ENCODE measurements at places on chromosomes 1 and 21.

DNA sequence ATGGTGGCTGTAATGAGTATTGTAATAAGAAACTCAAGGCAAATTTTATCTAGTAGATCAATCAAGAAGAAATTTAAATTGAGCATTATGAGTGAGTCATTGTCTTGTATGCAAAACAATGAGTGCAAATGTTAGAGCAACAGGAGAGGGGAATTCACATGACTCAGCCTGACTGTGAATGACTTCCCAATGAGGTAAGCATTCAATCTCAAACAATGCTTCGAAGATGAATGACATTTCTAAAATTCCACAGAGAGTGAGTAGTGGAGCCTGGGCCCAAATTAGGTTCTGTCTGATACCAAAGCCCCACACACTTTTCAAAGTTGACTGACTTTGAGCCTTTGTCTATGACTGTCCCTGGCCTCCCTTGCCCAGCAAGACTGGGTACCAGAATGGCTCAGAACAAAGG, 738.0 kb downstream of the PTPRU start:
- DNase-seq: no peak

DNA sequence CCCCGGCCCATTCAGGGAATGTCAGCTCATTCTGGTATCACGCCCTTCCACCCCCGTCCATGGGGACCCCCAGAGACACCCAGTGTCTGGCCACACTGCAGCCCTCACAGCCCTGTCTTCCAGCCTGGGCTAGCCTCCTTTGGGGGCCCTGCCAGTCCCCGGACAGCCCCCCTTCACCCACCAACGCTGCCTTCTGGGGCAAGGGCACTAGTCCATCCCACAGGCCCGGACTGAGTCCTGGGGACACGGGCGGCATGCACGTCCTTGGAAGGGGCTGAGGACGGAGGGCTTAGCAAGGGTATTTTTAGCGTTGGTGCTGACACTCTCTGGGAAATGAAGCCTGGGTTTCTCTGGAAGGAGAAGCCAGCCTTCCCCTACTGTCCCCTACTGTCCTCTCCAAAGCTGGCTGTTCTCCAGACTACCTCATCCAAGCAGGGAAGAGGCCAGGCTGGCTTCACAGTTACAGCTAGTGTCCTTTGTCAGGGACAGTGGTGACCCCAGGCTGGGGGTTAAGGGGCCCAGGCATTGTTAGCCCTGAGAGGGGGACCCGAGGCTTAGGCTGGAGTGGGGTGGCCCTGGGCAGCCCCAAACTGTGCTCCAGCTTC, 39.5 kb downstream of the COQ8A start:
- DNase-seq: no peak

DNA sequence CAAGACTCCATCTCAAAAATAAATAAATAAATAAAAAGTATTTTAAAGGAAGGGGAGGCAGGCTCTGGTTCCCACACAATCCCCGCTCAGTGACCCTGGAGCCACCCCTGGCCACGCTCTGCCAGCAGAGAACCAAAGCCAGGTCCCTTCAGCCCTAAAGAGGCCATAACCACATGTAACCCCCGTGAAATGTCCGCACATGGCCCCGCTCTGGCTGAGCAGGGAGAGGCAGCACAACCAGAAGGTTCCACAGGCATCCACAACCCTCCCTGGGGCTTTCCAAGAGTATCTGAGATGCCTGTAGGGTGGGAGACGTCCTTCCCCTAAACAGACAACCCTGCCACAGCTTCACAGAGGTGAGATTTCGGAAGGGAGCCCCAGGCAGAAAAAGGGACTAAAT, 1.4 kb upstream of the ARF1 start:
- DNase-seq: no peak

- DNase-seq: no peak
These were observed 1355.8 kb upstream of the PRMT6 start for GRCh38 chr1:105700723-105701122.

GRCh38 chr1:186780076-186780475, 48.7 kb upstream of the PLA2G4A start:
- no peak for DNase-seq

- DNase-seq: no peak
These were observed 5.5 kb downstream of the SORT1 start for GRCh38 chr1:109392037-109392787.

GRCh38 chr1:27906759-27907158, 28.0 kb upstream of the SMPDL3B start:
- no peak for DNase-seq

DNA sequence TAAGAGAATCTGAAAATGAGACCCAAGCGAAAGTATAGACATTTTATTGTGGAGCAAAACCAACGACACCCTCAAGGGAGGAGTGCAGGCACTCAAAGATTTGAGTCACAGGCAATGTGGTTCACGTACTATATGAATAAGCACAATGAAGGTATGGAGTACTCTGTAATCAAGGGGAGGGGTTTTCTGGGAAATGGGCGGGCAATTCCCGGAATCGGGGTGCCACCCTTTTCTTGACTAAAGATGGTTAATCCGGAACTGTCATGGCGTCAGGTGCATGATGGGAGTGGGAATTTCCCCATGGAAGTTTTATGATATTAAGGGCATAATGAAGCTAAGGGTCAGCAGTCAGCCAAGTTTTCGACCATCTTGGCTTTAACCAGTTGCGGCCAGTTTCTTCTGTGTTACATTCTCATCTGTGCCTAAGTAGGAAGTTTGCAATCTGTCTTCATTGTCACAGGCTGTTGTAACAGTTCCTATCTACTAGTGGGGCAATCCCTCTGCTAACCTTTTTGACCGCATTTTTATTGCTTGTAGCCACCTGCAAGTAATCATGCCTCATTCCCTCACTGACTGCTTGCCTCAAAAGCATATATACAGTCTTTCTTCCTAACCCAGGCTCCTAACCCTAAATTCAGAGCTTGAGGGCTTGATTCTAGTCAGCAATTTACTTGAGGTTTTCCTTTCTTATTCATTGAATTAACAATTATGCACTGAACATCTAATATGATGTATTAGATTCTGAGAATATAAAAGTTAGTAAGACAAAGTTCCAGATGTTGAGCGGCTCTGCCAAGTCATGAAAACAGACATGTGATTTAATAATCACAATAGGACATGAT, 775 bp upstream of the AIM2 start:
- no peak for DNase-seq

DNA sequence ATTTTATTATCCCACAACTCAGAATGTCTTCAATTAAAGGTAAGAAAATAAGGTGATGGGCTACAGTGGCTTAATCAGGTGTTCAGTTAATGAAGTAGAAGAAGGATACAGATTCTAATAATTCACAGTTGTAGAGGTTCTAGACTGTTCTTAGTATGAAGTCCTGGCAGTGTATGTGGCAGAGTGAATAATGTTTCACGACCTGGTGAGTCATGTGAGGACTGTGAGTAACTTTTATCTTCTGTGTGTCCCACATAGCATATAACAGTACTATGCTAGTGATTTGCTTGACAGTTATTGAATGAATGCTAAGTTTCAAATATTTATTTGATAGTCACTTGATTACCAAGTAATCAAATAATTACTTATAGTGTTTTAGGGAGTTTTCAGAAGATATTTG, 20.0 kb downstream of the SLC16A4 start:
- no peak for DNase-seq
